ENCODE measurements at places on chromosomes 16 and 17. TPM values are rescaled to one million over a fixed set of nuclear protein-coding genes. Genes with fewer than 3 reads are reported as not detected.

DNA sequence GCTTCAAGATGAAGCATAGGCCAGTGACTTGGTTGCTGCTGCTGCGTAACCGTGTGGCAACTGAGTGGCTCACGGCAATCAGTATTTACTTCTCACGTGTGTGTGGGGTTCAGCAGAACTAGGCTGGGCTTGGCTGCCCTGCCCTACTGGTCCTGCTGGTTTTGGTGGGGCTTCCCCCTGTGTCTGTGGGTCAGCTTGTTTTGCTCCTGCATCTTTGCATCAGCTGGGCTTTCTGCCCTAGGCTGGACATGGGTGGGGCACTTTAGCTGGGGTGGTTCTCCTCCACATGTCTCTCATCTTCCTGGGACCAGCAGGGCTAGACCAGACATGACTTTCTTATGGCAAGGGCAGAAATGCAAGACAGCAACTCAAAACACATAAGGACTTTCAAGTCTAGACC is 550.5 kb downstream of the MAF start:
- H3K27ac ChIP-seq, result no peak overlapping the region
- no peak overlapping the region for H3K4me3 ChIP-seq
- H3K36me3 ChIP-seq, result no peaks in the 10 kb centered on the region

Gene FKBP10
- total RNA-seq, result 408 TPM

DNA sequence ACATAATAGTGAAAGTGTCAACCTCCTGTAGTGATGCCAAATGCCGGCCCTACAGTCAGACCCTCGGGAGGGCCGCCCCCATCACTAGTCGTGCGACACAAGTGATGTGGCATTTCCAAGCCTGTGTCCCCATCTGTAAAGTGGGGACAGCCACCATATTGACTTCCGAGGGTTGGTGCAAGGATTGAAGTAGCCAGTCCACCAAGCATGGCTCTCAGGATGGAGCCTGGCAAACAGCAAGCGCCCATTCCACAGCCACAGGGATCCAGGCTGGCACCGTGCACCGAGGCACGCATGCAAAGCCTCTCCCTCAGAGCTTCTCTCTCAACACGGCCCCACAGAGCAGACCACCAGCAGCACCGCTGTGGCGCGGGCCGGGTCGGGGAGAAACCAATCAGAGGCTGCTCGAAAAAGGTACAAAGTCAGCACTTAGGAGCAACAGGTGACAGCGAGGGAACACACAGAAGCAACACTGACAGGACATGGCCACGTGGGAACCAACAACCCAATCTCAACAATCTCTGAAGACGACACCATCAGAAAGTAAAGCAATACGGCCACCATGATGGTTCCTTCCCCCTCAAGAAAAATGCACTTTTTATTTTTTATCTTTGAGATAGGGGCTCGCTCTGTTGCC is 20.6 kb downstream of the ZCCHC14 start:
- peaks cover 11% of the 10 kb centered on the region for H3K36me3 ChIP-seq
- no peak overlapping the region for H3K4me3 ChIP-seq
- H3K27me3 ChIP-seq, result no peaks in the 10 kb centered on the region
- H3K27ac ChIP-seq, result peak overlapping the region; percentile 91
- peaks cover 77% of the 10 kb centered on the region for H3K4me1 ChIP-seq

DNA sequence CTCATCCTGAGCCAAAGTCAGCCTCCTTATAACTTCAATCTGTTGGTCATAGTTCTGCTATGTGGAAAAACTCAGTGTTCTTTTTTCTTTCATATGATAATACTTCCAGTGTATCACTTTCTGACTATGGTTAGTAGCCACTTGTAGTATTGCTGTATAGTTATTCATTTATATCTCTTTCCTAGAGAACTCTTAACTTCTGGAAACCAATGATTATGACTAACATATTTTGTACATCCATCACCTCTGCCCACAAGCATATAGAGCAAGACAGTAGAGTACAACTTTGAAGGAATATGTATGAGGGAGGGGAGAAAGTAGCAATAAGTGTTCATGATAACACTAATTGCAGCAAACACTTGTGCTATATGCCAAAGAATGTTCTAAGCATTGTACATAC is 38.6 kb downstream of the COX10 start:
- DNase-seq, result no peak
- no peak overlapping the region for H3K4me3 ChIP-seq
- no peak overlapping the region for H3K27ac ChIP-seq
- peaks cover 4% of the 10 kb centered on the region for H3K36me3 ChIP-seq

DNA sequence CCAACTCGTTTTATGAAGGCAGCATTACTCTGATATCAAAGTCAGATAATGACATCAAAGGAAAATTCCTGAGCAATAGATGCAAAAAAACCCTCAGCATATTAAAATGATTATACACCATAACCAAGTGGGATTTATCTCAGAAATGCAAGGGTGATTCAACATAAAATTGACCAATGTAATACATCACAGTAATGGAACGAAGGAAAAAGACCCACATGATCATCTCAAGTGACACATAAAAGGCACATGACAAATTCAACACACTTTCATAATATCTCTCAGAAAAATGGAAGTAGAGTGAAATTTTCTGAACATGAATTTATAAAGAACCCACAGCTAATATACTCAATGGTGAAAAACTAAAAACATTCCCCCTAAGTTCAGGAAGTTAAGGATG is 118.8 kb downstream of the ITFG1 start:
- H3K36me3 ChIP-seq, result peaks cover 23% of the 10 kb centered on the region
- no peak overlapping the region for H3K27ac ChIP-seq
- H3K4me3 ChIP-seq, result no peak overlapping the region
- DNase-seq, result no peak
